ENCODE measurements at places on chromosomes 7 and 10.

GRCh38 chr7:128815289-128815942, 14.8 kb upstream of the FLNC start:
- DNase-seq: no peak

DNA sequence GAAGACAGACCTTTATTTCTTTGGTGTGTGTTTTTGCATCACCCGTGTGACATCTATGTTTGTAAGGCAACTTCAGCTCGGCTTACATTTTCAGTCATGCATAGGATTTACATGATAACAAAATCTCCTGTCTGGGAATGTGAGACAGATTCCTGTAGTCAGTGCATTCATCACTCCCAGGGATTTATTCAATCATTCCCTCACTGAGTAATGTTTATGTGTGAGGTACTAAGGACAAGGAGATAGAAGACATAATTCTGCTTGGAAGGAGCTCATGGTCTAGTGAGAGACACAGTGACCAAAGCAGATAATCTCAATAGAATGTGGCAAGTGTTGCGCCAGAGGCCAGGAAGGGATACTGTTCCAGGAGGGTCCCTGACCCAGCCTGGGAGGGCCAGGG, 35.2 kb upstream of the BMPER start:
- no peak for DNase-seq

GRCh38 chr7:123939784-123940183, 14.7 kb downstream of the SPAM1 start:
- DNase-seq: no peak

DNA sequence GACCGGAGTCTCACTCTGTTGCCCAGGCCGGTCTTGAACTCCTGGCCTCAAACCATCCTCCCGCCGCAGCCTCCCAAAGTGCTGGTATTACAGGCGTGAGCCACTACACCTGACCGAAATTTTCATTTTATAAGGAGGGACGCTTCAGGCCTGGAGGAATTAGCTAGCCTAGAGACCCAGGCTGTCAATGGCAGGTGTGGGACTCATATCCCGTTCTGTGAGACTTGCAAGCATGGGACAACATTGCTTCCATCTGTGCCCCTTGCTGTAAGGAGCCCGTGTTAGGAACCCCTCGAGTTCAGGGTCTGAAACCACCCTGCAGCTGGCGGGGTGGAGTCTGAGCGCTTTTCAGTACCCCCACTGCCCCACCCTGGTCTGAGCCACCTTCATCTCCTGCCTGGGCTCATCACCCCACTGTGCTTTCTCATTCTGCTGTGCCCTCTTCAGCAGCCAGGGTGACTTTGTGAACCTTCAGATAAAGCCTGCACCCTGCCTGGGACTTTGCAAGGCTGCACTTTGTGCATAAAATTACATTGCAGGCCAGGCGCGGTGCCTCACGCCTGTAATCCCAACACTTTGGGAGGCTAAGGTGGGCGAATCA, 1.3 kb upstream of the DAGLB start:
- DNase-seq: no peak

GRCh38 chr10:3748484-3748883, 36.5 kb downstream of the KLF6 start:
- no peak for DNase-seq

- DNase-seq: no peak
Measured at GRCh38 chr10:2111965-2112364, 374.6 kb upstream of the ADARB2 start.

GRCh38 chr7:81248420-81248819, 329.6 kb upstream of the SEMA3C start:
- DNase-seq: no peak

GRCh38 chr7:96671854-96672253, 37.8 kb downstream of the SEM1 start:
- DNase-seq: no peak

DNA sequence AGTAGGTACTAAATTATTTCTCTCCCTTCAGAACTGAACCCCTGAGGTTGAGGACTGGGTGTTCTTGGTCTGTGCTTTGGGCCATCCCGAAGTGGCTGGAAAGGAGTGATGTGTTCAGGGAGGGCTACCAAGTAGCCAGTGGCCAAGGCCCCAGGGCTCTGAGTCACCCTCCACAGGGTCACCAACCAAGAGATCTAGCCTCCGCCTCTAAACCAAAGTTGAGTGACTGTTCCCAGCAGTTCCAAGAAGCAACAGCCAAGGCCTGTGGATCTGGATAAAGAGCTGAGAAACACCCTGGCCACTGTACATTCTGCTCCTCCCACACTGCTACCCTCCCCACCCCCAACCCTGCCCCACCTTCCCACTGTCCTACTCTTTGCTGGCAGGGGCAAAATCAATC, 35.5 kb upstream of the KCNMA1 start:
- DNase-seq: no peak

DNA sequence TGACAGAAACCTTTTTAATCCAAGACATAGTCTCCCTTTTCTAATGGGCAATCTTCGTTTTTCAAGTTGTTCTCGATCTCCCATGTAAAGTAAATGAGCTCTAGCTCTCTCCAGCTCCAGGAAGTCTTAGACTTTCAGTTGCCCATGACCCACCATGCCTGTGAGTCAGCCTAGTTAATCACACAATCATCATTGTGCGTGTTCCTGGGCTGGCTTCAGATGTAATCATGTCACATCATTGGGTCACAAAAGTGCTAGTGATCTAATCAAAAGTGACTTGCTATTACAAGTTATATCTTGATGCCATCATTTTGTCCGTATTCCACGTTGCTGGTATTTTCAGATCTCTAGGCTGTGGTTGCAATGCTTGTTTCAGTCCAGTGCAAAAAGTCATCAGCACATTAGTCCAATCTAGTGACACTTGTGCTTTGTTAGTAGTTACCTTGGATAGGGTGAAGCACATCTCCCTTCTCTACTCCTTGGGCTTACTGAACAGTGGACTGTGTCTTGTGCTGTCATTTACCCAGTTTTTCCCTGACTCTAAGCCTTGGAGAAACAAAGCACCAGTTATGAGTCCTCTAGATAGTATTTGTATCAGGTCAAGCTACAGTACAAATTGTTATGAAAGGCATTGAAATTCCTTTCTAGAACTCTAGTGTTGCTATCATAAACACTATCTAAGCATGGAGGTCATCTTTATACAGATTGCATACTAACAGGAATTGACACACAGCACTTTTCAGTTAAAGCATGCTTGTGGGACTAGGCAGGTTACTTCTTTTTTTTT, 316.6 kb downstream of the GFRA1 start:
- no peak for DNase-seq

GRCh38 chr10:85212526-85212925, 884.1 kb downstream of the CCSER2 start:
- DNase-seq: no peak

- peak; percentile 77 for DNase-seq
Measured at GRCh38 chr10:35218339-35218955, 91.8 kb downstream of the CREM start.

- no peak for DNase-seq
Measured at GRCh38 chr7:50826371-50827172, 43.9 kb upstream of the GRB10 start.

GRCh38 chr10:49463605-49464004, 67.7 kb upstream of the DRGX start:
- no peak for DNase-seq

GRCh38 chr10:120975072-120975867, 124.1 kb downstream of the WDR11 start:
- DNase-seq: no peak

- DNase-seq: no peak
Measured at GRCh38 chr7:70758646-70759045, 373.3 kb upstream of the GALNT17 start.

- DNase-seq: peak; percentile 29
Measured at GRCh38 chr7:3725155-3726059, 424.4 kb downstream of the SDK1 start.

- DNase-seq: peak; percentile 29
Measured at GRCh38 chr10:110610308-110610774, 33.8 kb upstream of the RBM20 start.

GRCh38 chr7:1473864-1474512, 14.7 kb upstream of the MICALL2 start:
- peak; percentile 83 for DNase-seq

- DNase-seq: no peak
Measured at GRCh38 chr7:82694022-82694421, 250.4 kb upstream of the CACNA2D1 start.

- no peak for DNase-seq
Measured at GRCh38 chr7:80858141-80858903, 60.5 kb downstream of the SEMA3C start.

GRCh38 chr10:100730725-100731406, 14.5 kb upstream of the PAX2 start:
- DNase-seq: no peak

DNA sequence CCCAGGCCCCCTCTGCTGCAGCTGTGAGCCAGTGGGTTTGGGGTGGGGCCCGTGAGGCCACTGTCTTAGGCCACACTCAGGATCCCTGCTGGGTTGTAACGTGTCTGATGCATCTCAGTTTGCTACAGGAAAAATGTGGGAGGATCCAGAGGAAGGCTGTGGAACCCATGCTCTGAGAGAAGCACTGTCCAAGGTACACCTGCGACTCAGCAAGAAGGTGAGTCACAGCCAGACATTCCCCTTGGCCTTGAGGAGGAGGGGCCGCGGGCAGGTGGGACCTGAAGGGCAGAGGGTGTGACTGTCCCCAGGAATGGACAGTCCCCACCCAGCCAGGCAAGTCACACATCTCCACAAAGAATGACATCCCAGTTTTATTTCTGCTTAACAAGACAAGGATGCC, 27.8 kb upstream of the C10orf120 start:
- no peak for DNase-seq

DNA sequence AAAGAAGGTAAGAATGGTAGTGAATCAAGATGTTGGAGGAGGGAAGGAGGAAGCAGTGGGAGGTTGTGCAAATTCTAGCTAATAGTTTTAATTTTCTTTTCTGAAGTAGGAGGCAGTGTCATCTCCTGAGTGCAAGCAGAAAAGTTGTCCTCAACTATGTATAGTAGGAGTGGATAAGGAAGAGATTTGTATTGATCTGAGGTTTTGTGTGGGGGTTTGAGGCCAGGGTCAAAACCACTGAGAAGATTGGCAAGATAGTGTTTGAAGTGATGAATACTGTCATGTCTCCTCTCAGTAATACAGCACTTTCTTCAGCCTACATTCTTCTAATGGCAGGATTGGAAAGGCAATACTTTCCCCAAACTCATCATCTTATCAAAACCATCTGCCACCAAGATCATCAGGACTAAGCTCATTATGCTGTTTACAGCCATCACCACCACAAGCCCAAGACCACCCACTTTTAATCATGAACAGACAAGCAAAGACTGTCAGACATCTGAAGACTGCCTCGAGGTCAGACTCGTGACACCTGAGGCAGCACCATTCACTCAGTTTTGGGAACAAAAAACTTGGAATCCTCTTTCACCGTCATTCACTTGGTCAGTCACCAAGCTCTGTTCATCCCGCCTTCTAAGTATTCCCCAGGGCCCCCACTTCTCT, 1.5 kb upstream of the MIOS start:
- DNase-seq: no peak

DNA sequence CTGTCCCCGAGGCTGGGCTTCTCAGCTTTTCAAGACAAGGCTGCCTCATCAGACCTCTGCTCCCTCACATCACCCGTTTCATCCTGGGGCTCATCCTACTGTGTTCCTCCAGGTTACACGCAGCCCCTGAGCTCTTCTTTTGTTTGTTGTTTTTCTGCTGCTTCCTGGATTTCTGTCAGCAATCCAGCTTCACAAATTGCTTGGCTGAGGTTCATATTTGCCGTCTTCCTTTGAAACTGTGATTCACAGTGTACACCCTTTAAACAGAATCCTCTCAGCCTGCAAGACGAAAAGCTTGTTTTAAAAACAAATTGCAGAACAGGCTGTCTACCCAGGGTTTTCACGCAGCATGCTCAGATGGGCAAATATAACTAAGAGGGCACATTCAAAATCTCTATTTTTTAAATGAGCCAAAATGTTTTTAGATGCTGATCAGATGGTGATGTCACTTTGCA, 39.1 kb upstream of the PARD3 start:
- peak; percentile 33 for DNase-seq

DNA sequence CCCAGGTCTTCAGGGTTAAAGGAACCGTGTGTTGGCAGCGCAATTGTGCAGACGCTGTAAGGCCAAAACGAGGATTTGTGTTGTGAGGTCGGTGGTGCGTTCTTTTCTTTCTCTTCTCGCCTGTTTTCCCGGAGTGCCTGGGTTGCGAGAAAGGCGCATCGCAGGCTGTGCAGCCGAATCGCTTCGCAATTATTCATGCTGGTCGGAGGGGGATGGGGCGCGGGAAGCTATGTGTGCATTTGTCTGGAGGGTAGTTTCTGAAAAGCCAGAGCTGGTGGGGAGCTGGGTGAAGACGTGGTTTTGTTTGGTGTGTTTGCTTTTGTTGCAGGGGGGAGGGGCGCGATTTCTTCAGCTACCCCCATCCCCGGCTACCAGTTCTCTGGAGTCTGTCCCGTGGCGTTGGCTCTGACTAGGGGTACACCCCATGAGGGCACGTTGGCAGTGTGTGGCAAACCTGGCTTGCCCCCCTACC, 2.1 kb downstream of the MXI1 start:
- DNase-seq: peak; percentile 73

Data from uterus (tissue), 4 donors.